ENCODE measurements at places on chromosomes 1 and 21.

DNA sequence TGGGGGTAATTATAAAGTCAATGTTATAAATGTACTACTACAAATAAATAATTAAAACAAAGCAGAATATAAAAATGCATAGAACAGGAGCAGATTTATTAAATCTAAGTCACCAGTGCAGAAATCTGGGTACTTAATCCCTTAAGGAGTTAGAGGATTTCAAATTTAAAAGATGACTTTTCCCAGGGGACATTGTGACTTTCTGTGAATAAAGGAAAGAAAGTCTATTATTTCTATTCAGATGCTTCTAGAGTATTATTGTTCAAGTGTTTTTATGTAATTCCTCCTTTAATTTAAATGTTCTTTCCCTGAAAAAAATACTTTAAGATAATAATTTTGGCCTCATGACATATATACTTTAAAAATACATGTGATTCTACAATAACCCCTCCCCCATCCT lies 43.4 kb downstream of the SYDE2 start:
- DNase-seq = no peak

- no peak for DNase-seq
These were observed 30.4 kb upstream of the MED18 start for GRCh38 chr1:28298438-28298837.

DNA sequence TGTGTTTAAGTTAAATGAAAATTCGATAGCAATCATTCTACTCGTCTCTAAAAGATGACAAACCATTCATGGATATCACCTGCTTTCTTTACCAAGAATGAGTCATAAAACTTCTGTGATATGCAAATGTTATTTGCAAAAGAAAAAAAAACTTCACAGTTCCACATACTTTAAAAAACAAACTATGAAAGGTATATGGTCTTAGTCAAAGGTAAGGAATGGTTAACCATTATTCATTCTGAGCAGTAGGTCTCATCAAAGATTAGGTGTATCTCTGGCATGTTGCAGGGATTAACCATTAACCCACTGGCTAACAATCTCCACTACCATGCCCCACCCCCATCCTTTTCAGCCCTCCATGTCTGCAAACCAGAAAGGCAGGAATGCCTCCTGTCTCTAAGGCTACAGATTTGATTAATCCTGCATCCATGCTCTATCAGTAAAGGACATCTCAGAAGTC lies 44.4 kb downstream of the PTPN14 start:
- no peak for DNase-seq

DNA sequence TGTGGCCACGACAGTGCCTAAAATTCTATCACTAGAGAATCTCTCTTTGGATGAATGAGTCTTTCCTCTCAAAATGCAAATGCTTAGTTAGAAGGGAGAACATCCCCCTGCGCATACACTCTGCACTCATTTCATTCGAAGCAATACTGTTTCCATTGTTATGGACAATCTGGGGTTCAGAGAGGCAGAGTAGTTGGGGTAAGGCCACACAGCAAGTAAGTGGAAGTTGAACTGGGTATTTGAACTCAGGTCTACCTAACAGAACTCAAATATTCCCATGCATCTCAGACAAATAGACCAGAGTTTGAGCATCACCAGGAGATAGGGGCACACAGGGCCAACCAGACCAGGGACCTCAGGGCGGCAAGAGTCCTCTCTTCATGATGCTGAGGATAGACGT lies 25.5 kb downstream of the RAP1GAP start:
- no peak for DNase-seq

- DNase-seq = no peak
These were observed 18.8 kb upstream of the CASZ1 start for GRCh38 chr1:10814976-10815857.

DNA sequence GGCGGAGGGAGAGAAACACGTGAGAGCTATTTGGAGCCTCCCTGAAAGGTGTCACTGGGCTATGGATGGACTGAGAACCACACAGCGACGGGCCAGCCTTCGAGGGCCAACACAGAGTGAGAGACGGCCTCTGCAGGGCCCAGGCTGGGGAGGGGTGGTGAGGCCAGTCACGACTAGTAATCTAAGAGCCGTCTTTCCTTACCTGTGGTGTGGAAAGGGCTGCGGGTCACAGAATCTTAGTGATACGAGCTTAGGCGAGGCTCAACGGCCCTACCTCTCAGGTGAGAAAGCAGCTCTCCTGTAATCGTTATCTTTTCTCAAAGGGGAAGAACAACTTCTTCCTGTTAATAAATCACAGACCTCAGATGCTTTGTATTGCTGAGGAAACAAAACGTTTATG lies 33.4 kb upstream of the COX20 start:
- no peak for DNase-seq

DNA sequence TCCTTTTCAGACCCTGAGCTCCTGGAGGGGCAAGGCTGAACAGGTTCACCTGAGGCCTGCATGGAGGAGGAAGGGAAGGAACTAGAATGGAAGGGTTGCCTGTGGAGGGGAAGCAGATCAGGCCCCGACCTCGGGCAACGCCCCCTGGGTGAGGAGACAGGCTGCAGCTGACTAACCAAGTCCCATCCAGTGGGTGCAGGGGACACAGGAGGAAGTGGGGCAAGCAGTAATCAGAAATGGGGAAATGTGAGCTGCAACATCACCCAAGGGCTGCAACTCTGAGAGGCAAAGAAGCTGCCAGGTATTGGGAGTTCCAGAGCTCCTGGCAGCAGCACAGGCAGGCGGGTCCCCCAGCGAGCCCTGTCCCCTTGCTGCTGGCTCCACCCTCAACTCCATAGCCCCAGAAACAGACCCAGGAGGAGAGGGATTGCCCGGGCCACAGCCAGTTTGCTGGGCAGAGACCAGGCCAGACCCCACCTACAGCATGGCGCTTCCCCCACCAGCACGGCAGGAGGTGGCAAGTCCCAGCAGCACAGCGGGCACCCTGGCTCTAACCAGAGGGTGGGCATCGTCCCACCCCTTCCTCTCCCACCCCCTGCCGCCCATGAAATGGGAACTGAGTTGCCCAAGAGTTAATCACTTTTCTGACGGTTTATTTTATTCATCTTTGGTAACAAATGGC lies 38.5 kb downstream of the MRPL37 start:
- no peak for DNase-seq

DNA sequence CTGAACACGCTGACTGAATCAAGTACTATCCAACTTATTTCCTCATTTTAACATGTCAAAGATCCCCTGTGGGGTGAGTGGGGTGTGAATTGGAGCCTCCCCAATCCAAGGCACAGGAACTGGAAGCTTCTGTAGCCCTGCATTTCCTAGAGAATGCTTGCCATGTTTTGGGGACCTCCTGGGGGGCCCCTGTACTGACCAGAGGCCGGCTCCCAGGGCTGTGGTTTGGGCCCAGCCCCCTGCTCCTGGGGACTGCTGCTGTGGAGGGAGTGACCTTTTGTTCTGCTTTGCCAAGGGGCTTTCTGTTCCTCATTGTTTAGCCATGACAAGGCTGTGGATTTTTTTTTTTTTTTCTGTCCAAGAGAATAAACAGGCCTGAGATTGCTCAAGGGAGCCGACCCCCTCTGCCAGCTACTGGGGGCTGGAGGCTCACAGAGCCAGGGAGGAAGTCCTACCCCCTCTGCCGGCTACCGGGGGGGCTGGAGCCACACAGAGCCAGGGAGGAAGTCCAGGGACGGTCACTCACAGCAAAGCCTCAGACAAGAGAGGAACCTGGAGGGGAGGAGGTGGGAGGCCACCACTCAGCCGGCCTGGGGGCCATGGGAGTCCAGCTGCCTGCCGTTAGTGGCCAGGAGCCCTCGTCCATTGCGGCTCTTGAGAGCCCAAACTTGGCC lies 17.4 kb downstream of the TNFRSF1B start:
- DNase-seq = no peak

GRCh38 chr21:40622531-40622930 lies 224.4 kb downstream of the DSCAM start:
- no peak for DNase-seq

- DNase-seq = no peak
These were observed 69.2 kb downstream of the SH3GLB1 start for GRCh38 chr1:86773341-86774288.

GRCh38 chr1:164369698-164370365 lies 189.2 kb upstream of the PBX1 start:
- DNase-seq = no peak

- no peak for DNase-seq
These were observed 4.7 kb downstream of the ZNF648 start for GRCh38 chr1:182056601-182057366.

GRCh38 chr1:30476911-30477459 lies 246.4 kb downstream of the MATN1 start:
- no peak for DNase-seq

- DNase-seq = no peak
These were observed 273.1 kb downstream of the MRPL39 start for GRCh38 chr21:25334046-25334730.

DNA sequence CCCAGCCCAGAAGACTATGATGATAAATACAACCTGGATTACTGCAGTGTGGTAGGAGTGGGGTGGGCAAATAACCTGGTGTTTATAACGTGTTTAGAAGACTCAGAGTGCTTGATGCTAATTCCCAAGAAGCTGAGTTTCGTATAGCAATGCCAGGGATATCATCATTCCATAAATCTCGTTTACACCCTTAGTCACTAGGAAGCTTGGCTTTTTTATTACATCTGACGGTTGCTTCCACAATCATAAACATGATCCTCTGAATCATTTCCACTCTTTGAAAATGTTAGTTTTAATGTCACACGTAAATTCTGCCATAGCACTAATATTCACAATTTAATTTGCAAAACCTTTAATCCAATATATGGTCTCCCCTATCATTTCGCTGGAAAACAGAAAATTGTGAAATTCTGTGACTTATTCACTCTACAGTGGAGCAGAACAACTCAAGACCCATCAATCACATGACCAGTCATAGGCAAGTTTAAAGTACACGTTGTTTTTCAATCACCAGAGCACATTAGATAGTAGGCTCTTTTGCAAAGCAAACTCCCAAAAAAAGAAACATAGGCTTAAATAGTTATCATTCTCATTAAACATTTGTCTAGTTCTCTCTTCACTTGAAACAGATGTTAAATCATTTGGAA lies 321.0 kb downstream of the LTN1 start:
- DNase-seq = no peak

- DNase-seq = no peak
These were observed 366.3 kb downstream of the MRPL39 start for GRCh38 chr21:25240974-25241373.

DNA sequence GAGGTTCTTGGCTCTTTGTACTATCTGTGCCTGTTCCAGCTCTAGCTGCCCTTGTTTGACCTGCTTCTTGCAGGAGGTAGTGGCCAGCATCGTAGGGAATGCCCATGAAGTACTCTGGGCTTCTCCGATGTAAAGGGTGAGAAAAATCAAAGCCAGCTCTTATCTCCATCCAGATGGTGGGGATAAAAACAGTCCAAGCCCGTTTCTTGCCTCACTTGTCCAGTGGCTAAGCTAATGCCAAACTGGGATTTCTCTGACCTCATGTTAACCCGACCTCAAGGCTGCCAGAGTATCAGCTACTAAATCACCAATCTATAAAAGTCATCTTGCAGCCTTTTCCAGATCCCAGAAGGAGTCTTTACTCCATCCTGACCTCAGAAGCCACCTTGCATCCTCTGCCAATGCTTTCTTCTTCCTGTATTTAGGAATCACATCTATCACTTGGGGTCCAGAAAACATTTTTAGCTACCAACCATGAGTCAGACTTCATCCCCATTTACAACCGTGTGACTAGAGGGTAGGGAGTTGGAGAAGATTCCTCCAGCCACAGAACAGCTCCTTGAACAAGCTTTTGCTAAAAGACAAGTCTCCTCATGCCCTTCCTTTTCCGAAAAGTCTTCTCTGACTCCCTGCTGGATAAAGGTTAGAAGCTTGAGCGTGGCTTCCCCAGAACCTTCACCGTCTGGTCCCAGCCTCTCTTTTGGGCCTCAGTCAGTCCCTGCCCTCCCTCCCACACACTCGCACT lies 35.9 kb downstream of the KCNC4 start:
- no peak for DNase-seq

- DNase-seq = no peak
These were observed at the start of gene GBP1 for GRCh38 chr1:89065079-89065868. TSS of gene GBP1 (minus strand) at chr1:89065208. CDS start at chr1:89063234, 1,974 bp downstream.
